ENCODE measurements at places on chromosomes 6 and 20.
A peak's percentile ranks its signal among the peaks of the same experiment; 100 is the strongest.

- H3K36me3 ChIP-seq = no peaks in the 10 kb centered on the region
- no peaks in the 10 kb centered on the region for H3K4me1 ChIP-seq
- H3K4me3 ChIP-seq = no peak overlapping the region
- no peak overlapping the region for H3K27ac ChIP-seq
- H3K27me3 ChIP-seq = no peaks in the 10 kb centered on the region
Observed at GRCh38 chr6:39706819-39707335, 18.3 kb downstream of the KIF6 start.

DNA sequence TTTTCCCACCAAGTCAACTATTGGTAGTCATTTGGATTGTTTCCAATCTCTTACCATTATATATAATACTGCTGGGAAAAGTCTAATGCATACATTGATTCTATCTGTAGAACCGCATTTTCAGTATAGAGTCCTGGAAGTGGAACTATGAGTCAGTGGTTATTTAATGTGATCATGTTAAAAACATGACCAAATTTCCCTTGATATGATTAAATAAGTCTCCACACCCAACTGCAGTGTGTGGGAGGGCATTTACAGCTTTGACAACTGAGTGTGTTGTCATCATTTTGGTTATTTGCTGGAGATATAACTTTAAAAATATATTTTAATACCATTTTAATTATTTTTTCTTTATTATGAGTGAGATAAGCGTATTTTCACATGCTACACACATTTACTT is 1027.6 kb downstream of the EYS start:
- no peak overlapping the region for H3K4me3 ChIP-seq
- no peaks in the 10 kb centered on the region for H3K4me1 ChIP-seq
- H3K36me3 ChIP-seq = no peaks in the 10 kb centered on the region
- no peaks in the 10 kb centered on the region for H3K27me3 ChIP-seq
- no peak overlapping the region for H3K27ac ChIP-seq

DNA sequence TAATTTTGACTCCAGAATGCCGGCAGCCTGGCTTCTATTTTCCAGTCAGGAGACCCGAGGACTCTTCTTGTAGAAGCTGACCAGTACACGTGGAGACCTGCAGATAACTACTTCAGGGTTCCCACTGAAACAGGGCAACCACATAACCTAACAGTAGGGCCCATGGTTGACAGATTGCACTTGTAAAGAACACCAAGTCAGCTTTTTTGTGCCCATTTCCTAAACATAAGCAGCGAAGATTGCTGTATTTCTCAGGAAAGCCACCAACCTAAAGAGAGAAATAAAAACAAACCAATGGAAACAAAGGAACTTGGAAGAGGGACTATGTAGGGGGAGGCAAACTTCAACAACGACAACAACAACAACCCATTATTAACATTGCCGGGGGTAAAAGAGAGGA is 50.1 kb upstream of the EDN3 start:
- H3K27ac ChIP-seq = no peak overlapping the region
- peaks cover 33% of the 10 kb centered on the region for H3K4me1 ChIP-seq
- H3K36me3 ChIP-seq = peaks cover 38% of the 10 kb centered on the region

DNA sequence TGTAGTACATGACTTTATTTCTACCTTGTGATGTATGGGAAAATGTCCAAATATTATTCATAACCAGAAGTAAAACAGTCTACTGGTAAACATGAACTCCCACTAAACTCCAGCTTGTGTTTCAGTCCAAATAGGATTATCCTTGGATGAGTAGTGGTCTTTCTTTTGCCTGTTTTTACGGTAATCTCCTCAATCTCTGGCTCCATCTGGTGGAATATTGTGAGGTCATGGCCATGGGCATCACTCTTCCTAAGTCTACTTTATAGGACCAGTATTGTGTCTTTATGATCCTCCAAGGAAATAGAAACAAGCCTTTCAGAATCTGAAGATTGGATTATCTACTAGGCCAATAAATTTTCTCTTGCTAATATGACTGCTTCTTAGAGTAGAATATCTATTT is 505.0 kb downstream of the BMP2 start:
- no peaks in the 10 kb centered on the region for H3K27me3 ChIP-seq
- H3K36me3 ChIP-seq = no peaks in the 10 kb centered on the region
- DNase-seq = no peak
- no peak overlapping the region for H3K4me3 ChIP-seq
- H3K27ac ChIP-seq = no peak overlapping the region

- no peaks in the 10 kb centered on the region for H3K4me1 ChIP-seq
- DNase-seq = no peak
- H3K4me3 ChIP-seq = no peak overlapping the region
Observed at GRCh38 chr6:25896252-25896651, 22.2 kb upstream of the SLC17A3 start.

- H3K36me3 ChIP-seq = peaks cover 3% of the 10 kb centered on the region
- no peak overlapping the region for H3K27ac ChIP-seq
- H3K4me3 ChIP-seq = no peak overlapping the region
- no peaks in the 10 kb centered on the region for H3K27me3 ChIP-seq
- DNase-seq = no peak
Observed at GRCh38 chr6:24795106-24795505, 3.6 kb downstream of the ARMH2 start.

- no peaks in the 10 kb centered on the region for H3K36me3 ChIP-seq
- peaks cover 13% of the 10 kb centered on the region for H3K27me3 ChIP-seq
- H3K27ac ChIP-seq = no peak overlapping the region
- DNase-seq = no peak
- H3K4me1 ChIP-seq = no peaks in the 10 kb centered on the region
- no peak overlapping the region for H3K4me3 ChIP-seq
Observed at GRCh38 chr6:37777272-37777834, 42.2 kb upstream of the ZFAND3 start.

GRCh38 chr6:34472425-34472824 is 6.5 kb downstream of the PACSIN1 start:
- no peaks in the 10 kb centered on the region for H3K4me1 ChIP-seq
- no peak overlapping the region for H3K4me3 ChIP-seq
- H3K27me3 ChIP-seq = peaks cover 8% of the 10 kb centered on the region
- no peak overlapping the region for H3K27ac ChIP-seq
- DNase-seq = no peak
- no peaks in the 10 kb centered on the region for H3K36me3 ChIP-seq

DNA sequence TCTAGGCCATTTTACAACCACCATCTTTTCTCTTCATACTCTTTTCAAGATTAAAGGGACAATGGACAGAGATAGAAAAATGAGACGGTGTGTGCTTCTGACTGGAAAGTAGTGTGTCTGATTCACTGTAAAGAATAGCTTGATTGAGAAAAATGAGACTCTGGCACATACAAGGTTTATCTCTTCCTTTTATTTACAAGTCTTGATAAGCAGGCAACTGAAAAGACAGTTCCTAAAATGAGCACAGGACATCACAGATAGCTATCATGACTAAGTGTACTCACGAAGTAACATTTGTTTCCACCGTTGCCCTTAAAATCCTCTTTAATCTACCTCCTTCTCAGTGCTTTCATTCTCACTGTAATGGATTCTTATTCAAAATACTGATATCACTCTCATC is 383.0 kb downstream of the TBC1D32 start:
- H3K36me3 ChIP-seq = no peaks in the 10 kb centered on the region
- H3K4me1 ChIP-seq = no peaks in the 10 kb centered on the region
- no peak overlapping the region for H3K27ac ChIP-seq
- H3K4me3 ChIP-seq = no peak overlapping the region
- H3K27me3 ChIP-seq = no peaks in the 10 kb centered on the region

GRCh38 chr6:44676826-44677433 is 289.4 kb downstream of the CDC5L start:
- H3K36me3 ChIP-seq = no peaks in the 10 kb centered on the region
- DNase-seq = no peak
- H3K4me3 ChIP-seq = no peak overlapping the region
- H3K4me1 ChIP-seq = peaks cover 5% of the 10 kb centered on the region
- no peak overlapping the region for H3K27ac ChIP-seq
- H3K27me3 ChIP-seq = peaks cover 9% of the 10 kb centered on the region

- no peak overlapping the region for H3K4me3 ChIP-seq
- H3K36me3 ChIP-seq = no peaks in the 10 kb centered on the region
- H3K27me3 ChIP-seq = peaks cover 4% of the 10 kb centered on the region
- no peaks in the 10 kb centered on the region for H3K4me1 ChIP-seq
- no peak for DNase-seq
- no peak overlapping the region for H3K27ac ChIP-seq
Observed at GRCh38 chr6:159620947-159621346, 72.1 kb downstream of the SOD2 start.

- H3K4me3 ChIP-seq = no peak overlapping the region
- H3K27ac ChIP-seq = no peak overlapping the region
- no peaks in the 10 kb centered on the region for H3K27me3 ChIP-seq
- H3K36me3 ChIP-seq = no peaks in the 10 kb centered on the region
Observed at GRCh38 chr20:61556111-61556510, 304.1 kb downstream of the CDH4 start.

DNA sequence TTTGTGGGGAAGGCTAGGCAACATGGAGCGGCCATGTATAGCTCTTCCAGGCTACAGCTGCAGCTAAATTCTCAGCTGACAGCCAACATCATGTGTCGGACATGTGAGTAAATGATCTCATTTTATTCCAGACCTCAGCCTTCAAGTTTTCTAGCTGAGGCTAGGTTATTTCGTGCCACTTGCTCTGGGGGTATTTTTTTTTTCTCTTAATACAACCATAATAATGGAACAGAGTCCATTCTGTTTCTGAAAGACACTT is 573.5 kb downstream of the CD109 start:
- no peak overlapping the region for H3K27ac ChIP-seq
- H3K4me3 ChIP-seq = no peak overlapping the region
- no peaks in the 10 kb centered on the region for H3K4me1 ChIP-seq
- no peaks in the 10 kb centered on the region for H3K36me3 ChIP-seq

GRCh38 chr6:17354700-17355403 is 38.5 kb upstream of the CAP2 start:
- H3K4me1 ChIP-seq = no peaks in the 10 kb centered on the region
- H3K36me3 ChIP-seq = no peaks in the 10 kb centered on the region
- no peak overlapping the region for H3K4me3 ChIP-seq
- no peak overlapping the region for H3K27ac ChIP-seq
- DNase-seq = no peak

- DNase-seq = no peak
- no peaks in the 10 kb centered on the region for H3K4me1 ChIP-seq
- no peaks in the 10 kb centered on the region for H3K27me3 ChIP-seq
- no peak overlapping the region for H3K27ac ChIP-seq
Observed at GRCh38 chr6:138864343-138864890, 68.5 kb downstream of the ECT2L start.

GRCh38 chr6:142824426-142824825 is 120.5 kb downstream of the HIVEP2 start:
- peaks cover 70% of the 10 kb centered on the region for H3K4me1 ChIP-seq
- peaks cover 3% of the 10 kb centered on the region for H3K27me3 ChIP-seq

- DNase-seq = no peak
- peaks cover 9% of the 10 kb centered on the region for H3K4me1 ChIP-seq
- no peaks in the 10 kb centered on the region for H3K36me3 ChIP-seq
Observed at GRCh38 chr6:79676785-79677736, 45.9 kb downstream of the SH3BGRL2 start.

GRCh38 chr6:139597771-139598755 is 223.6 kb upstream of the CITED2 start:
- H3K27ac ChIP-seq = no peak overlapping the region
- H3K4me1 ChIP-seq = peaks cover 7% of the 10 kb centered on the region
- DNase-seq = no peak
- peaks cover 2% of the 10 kb centered on the region for H3K36me3 ChIP-seq

DNA sequence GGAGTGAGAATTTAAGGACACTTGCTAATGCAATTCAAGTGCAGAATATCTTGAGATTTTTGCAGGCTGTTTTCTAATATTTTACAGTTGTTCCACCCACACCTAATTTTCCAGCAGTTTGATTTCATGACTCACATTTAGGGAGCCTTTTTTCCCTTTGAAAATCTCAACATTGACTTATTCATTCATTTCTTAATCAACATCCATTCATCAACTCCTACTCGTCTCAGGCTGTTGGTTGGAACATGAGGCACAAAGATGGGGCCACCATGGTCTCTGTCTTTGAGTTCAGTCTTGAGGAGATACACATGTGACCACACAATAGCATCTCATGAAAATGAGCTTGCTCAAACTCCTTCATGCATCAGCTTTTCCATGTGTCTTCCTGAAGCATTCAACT is 135.6 kb downstream of the UNC5CL start:
- peaks cover 12% of the 10 kb centered on the region for H3K27me3 ChIP-seq
- no peak overlapping the region for H3K27ac ChIP-seq
- H3K4me1 ChIP-seq = no peaks in the 10 kb centered on the region

DNA sequence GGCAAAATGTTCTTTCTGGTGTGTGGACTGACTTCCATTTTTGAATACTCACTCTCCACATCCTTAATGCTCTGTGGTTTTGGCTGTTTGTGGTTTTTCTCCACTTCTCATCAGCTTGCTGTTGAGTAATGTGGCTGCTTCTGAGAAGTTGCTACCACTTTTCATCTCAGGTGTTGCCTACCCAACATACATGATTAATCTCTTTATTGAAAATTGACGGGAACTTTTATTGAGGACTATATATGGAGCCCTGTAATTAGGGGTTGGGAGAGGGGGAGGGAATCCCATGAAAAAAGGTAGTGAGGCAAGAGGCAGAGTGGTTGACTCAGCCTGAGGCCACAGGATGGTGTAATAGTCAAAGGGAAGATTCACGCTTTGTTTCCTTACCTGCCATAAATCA is 17.6 kb downstream of the IL22RA2 start:
- H3K27ac ChIP-seq = peak overlapping the region; percentile 73
- peaks cover 64% of the 10 kb centered on the region for H3K4me1 ChIP-seq
- H3K4me3 ChIP-seq = peak overlapping the region; percentile 30
- DNase-seq = peak; percentile 63
- peaks cover 40% of the 10 kb centered on the region for H3K36me3 ChIP-seq

GRCh38 chr6:3769610-3770009 is 18.1 kb upstream of the PXDC1 start:
- H3K27me3 ChIP-seq = peaks cover 19% of the 10 kb centered on the region
- no peak overlapping the region for H3K27ac ChIP-seq
- H3K36me3 ChIP-seq = no peaks in the 10 kb centered on the region
- DNase-seq = no peak
- H3K4me1 ChIP-seq = peaks cover 7% of the 10 kb centered on the region

GRCh38 chr6:132768051-132768517 is 10.4 kb upstream of the VNN2 start:
- no peak overlapping the region for H3K27ac ChIP-seq
- H3K36me3 ChIP-seq = no peaks in the 10 kb centered on the region
- peaks cover 16% of the 10 kb centered on the region for H3K4me1 ChIP-seq
- no peak for DNase-seq

GRCh38 chr6:34315780-34316179 is 67.0 kb upstream of the SMIM29 start:
- no peak overlapping the region for H3K27ac ChIP-seq
- no peaks in the 10 kb centered on the region for H3K27me3 ChIP-seq
- H3K4me3 ChIP-seq = peak overlapping the region; percentile 34
- no peaks in the 10 kb centered on the region for H3K36me3 ChIP-seq
- no peak for DNase-seq

DNA sequence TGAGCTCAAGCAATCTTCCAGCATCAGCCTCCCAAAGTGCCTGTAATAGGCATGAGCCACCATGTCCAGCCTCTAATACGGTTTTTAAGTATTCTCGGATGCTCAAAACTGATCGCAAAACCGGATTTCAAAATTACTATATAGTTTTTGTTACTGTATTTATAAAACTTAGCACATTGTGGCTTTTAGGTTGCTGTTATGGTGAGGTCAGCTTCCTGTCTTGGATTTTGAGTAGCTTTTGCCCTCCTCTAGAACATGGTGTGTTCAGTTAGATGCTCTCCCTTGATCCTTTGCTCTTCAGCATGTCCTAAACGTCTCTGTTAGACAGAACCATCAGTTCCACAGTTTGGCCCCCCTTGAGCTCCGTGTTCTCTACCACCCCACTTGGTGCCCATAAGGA is 96.2 kb downstream of the RPP40 start:
- no peaks in the 10 kb centered on the region for H3K27me3 ChIP-seq
- H3K4me3 ChIP-seq = no peak overlapping the region
- H3K27ac ChIP-seq = peak overlapping the region; percentile 73
- no peak for DNase-seq
